ENCODE measurements at places on chromosomes 4 and X. TPM values are rescaled to one million over a fixed set of nuclear protein-coding genes. Genes with fewer than 3 reads are reported as not detected.

Gene FATE1
- not detected for total RNA-seq

Gene SPON2
- total RNA-seq = 3.8 TPM

DNA sequence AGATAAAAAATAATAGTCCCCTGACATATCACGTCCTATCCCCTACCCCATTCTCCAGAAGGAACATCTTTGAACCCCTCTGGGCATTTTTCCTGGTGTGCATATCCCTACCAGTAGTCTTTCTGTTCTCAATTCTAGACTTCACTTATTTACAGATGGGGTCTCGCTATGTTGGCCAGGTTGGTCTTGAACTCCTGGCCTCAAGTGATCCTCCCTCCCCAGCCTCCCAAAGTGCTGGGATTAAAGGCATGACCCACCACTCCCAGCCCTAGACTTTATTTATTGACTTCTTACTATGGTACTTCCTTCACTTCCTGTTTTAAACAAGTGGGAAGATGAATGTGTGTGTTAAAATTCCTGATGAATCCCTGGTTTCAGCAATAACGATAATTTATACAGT lies 612 bp upstream of the RRAGB start:
- no peak for DNase-seq

DNA sequence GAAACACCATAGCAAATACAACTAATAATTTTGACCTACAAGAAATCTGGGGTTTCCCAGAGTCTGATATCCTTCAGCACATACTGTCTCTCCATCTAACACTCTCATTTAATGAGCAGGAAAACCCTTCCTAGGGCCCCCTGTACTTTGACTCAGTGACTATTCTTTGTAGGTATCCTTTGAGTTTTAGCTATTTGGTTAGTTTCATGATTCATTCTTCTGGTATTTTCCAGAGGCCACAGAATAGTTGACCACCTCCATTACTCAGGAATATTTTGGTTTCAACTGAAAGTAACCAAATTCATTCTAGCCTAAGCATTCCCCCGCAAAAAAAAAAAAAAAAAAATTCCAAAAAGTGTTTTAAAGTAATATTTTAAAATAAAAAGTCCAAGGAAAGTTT lies 140.0 kb downstream of the IDS start:
- DNase-seq = no peak

DNA sequence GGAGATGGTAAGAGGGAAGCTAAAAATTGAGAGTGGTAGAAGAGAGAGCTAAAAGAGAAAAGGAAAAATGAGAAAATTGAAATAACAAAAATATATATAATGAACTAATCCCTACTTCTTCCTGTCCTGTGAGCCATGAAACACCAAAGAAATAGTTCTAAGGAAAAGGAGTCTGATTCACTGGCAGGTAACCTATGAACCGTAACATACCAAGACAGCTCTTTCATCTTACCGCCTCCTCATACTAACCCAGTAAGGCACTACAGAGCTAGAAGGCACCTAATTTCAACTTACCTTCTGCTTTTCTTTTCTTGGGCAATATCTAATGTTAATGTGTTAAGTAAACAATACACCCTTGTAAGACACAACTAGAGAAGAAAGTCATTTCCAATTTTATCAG lies 297.7 kb upstream of the DIAPH2 start:
- DNase-seq = no peak

- no peak for DNase-seq
Measured at GRCh38 chrX:70240751-70241150, 6.3 kb downstream of the AWAT1 start.

GRCh38 chr4:26020881-26021280 lies 106.9 kb downstream of the SMIM20 start:
- DNase-seq = no peak

All from B cell (primary cell).